ENCODE measurements at places on chromosomes 5 and 9. TPM values are rescaled to one million over a fixed set of nuclear protein-coding genes. Genes with fewer than 3 reads are reported as not detected.

Gene GCNT4
- total RNA-seq = 5.8 TPM

Gene GRM6
- total RNA-seq = not detected

Gene NDFIP1
- 69.9 TPM for total RNA-seq

Gene BAG1
- total RNA-seq = 28.9 TPM

Gene RUFY1
- 34.4 TPM for total RNA-seq

Gene ADAMTS13
- total RNA-seq = 0.94 TPM

Gene ZNF454
- total RNA-seq = not detected

Gene GARIN3
- not detected for total RNA-seq

Gene DIRAS2
- total RNA-seq = not detected

Gene PTGDS
- total RNA-seq = not detected

Gene C5orf34
- 4.4 TPM for total RNA-seq

Gene CTSV
- 0.27 TPM for total RNA-seq

GRCh38 chr5:10448754-10449360 lies 7.2 kb downstream of the ROPN1L start:
- no peak for DNase-seq

DNA sequence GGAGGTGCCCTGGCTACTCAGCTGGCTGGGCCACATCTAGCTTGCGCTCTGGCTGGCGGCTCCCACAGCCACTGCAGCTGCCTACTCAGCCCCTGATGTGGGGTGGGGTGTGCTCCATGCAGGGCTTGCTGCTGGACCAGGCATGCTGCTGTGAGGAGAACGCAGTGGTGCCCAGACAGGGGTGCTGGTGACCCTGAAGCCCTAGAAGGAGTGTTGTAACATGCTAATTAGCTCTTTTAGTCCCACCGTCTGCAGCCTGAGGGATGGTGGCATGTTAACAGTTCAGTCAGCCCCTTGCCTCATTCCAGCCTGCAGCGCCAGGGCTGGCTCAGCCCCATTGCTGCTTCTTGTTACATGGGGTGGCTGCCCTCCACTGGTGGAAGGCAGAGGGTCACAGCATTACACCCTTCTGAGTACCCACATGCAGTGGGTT lies 642.3 kb downstream of the DMRTA1 start:
- DNase-seq = no peak

- no peak for DNase-seq
Measured at GRCh38 chr9:70408393-70409040, 5.9 kb downstream of the KLF9 start.

GRCh38 chr9:109520475-109521132 lies 22.5 kb upstream of the PTPN3 start:
- peak; percentile 57 for DNase-seq

GRCh38 chr9:78613006-78613405 lies 316.1 kb downstream of the PSAT1 start:
- no peak for DNase-seq

GRCh38 chr5:113488645-113489184 lies 462 bp upstream of the MCC start:
- DNase-seq = no peak

GRCh38 chr5:31361234-31361633 lies 167.7 kb downstream of the CDH6 start:
- peak; percentile 77 for DNase-seq

DNA sequence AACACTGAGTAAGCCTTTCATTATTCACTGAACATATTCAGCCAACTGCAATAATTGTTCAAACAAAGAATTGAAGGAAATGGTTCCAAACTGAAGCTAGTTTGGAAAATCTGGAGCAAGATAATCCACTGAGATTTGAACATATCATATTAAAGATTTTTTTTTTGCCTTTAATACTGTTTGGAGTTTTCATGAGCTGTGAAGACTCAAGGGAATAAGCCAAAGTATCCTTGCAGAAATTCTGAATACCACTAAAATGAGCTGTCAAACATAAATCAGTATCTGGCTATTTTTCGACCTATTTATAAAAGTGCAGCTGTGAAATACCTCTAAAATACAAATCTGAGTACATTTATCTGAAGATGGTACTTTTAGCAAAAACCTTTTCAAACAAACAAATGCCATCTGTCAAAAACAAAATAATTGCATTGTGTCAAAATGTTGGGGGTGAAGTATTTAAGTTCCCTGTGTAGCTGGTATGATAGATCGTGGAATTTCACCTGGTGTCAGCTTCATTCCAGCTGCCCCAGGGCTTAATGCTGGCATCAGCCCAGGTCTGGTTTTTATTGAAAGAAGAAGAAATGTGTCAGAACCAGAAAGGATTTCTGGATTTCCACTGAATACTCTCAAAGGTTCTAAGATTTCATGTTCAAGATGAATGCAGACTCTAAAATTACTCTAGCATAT lies 149.0 kb upstream of the GRAMD2B start:
- DNase-seq = no peak

GRCh38 chr5:123647066-123647465 lies 135.1 kb downstream of the CSNK1G3 start:
- DNase-seq = no peak

DNA sequence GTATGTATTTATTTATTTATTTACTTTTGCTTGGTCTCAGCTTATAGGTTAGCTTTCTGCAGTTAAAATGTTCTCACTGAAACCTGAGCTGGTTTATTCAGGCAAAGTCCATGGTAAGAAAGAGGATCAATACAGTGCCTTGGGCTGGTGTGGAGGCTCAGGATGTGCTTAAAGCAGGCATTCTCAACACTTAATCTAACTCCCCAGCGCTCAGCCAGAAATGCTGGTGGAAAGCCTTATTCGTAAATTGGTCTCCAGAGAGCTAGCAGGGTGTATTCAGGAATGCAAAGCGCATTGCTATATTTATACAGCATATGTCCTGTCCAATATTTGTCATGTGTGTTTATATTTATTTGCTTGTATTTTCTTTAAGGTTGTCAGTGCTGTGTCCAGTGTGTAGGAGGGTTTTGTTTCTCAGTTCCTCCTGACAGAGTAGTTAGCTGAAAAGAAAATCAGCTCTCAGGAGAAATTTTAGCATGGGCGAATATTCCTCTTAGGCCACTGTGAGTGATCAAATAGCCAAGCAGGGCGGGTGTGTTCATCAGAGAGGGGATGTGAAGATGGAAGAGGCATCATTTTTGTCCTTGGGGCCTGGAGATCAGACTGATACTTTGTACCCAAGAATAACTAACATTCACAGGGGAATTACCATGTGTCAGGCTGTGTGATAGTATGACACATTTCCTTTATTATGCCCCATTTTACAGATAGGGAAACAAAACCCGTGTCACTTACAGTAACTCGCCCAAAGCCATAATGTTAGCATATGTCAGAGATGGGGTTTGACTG lies 65.8 kb downstream of the DOCK2 start:
- no peak for DNase-seq

DNA sequence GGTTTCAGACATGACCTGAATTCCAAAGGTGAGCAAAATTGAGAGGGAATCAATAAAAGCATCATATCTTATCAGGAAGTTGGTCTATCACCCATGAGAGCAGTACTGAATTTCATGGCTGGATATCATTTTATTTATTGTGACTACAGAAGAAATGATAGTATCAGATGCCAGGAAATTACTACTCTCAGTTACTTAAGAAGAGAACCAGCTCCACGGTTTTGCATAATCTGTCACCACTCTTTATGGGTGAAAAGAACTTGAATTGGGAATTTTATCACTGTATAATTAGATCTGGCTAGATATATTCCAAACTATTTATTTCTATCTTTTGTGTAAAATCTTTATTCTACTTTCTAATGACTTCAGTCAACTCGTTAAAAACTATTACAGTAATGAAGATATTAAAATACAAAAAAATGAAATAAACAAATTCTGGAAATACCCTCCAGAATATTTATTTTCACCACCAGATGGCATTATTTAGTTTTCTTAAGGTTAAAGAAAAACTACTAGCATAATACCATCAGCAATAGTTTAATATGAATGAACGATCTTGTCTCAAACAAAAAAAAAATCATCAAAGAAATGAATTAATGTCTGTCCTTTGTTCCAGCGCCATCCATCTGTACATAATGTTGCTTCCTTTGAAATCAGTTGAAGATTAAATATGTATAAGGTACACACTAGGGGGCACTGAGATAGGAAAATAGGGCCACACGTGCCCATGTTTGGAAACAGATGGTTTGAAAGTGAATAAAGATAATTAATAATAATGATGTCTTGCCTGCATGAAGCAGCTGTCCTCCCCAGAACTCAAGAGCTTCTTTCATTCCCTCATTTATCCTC lies 84.7 kb upstream of the SLCO6A1 start:
- DNase-seq = no peak

GRCh38 chr5:134101686-134102439 lies 12.6 kb upstream of the TCF7 start:
- no peak for DNase-seq

GRCh38 chr9:117278471-117279035 lies 136.3 kb downstream of the ASTN2 start:
- no peak for DNase-seq

- DNase-seq = no peak
Measured at GRCh38 chr5:150077060-150077459, 9.3 kb downstream of the CSF1R start.

- no peak for DNase-seq
Measured at GRCh38 chr5:149410721-149411432, 31.8 kb upstream of the IL17B start.

DNA sequence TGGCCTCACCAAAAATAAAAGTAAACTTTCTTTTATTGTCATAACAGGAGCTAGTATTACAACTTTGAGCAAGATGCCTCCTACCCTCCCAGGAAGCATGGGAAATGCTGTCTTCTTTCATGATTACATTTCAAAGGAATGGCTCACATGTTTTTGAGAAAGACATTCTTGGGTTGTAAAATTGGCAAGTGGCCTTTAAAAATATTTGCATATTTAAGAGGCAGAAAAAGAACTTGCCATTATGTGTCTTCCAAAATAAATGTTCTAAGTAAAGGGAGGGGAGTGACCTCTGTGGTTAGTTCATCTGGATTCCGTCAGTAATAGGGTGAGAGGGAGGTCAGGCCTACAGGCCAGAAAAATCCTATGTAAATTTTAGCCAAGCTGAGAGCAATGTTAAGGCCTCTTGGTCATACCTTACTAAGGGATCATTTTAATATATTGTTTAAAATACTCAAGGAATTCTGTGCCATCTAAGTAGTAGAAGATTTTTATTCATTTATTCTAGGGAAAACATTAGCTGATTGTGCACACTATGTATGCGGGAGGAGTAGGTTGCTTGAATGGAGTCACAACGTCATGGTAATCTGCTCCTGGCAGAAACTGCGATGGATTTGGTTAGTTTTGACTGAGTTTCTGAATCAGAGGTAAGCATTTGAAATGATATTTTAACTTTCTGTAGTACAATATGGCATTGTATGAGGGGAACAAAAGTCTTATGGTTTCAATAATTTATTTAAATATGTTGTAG lies 1485.7 kb upstream of the CDH9 start:
- no peak for DNase-seq

- DNase-seq = no peak
Measured at GRCh38 chr5:141871870-141872269, 6.3 kb downstream of the PCDH1 start.

GRCh38 chr5:74198156-74198555 lies 442.4 kb downstream of the ENC1 start:
- DNase-seq = no peak

GRCh38 chr5:43631182-43631910 lies 28.4 kb downstream of the NNT start:
- DNase-seq = peak; percentile 84

GRCh38 chr5:17406423-17406838 lies 91.6 kb upstream of the TAF11L2 start:
- no peak for DNase-seq

- no peak for DNase-seq
Measured at GRCh38 chr5:73365990-73366667, 82.4 kb downstream of the FOXD1 start.

DNA sequence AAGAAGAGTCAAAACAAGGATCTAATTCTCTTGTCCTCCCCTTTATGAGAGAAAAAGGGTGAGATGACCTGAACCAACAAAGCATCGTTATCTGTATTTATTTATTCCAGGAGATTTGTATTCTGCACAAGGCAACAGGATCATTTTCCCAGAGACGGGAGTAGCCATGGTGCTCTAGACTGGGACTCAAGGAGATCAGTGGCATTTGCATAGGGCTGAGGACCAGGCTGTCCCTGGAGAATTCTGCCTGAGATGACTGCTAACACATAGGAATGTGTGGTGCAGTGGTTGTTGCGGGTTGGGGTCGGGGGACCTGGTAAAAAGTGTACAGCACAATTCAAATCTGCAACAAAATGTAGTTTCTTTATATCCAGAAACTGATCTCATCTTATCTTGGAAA lies 22.3 kb upstream of the ZNF474 start:
- no peak for DNase-seq

DNA sequence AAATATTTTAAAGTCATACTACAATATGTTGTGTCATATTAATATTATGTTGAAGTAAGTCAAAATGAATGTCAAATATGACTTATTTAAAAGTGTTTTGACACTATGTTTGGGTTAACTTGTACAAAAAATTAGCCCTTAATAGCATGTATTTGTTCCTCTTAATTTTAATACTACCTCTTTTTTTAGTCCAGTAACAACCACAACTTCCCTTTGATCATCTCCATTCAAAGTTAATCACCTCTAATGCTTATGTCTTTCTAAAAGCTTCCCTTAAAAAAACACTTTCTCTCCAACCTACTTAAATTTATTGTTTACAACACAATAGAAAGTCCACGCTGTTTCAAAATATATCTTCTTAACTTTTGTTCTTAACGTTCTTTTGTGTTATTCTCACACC lies 9.6 kb downstream of the SLCO4C1 start:
- DNase-seq = no peak

DNA sequence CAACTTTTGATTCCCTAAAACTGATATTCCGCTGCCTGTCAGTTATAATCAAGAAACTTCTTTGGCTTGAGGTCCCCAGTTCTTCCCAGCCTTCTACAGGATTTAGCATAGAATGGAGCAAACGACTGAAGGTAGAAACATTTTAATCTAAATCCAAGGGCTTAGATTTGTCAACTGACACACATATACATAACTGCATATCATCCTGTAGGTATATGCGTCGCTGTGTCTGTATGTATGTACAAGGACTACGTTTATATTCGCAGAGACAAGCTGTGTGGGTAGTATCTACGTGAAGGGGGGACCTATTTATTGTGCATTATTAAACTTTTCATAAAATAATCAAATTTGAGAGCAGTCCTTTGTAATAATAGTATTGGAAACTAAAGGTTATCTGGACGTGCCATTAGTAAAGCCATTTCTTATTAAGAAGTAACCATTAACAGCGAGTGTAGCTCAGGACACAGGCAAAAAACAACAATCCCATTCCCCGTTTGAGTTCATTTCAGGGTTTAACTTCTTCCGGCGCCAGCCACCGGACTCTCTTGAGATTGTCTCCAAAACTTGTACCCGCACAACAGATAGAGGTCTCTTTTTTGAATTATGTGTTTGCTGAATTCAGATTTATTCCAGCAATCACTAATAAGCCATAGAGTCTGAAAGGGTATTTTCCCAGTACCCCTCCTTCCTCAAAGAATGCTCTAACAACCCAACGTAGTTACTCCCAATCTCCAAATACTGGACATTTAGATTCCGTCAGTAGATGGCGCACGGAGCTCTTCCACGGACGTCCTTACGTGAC lies 2.1 kb upstream of the MLLT3 start:
- peak; percentile 50 for DNase-seq

- DNase-seq = no peak
Measured at GRCh38 chr9:132597073-132597775, 14.8 kb downstream of the BARHL1 start.

GRCh38 chr5:135265497-135266302 lies 133.3 kb downstream of the MACROH2A1 start:
- DNase-seq = no peak

Measured in HFFc6 (cell line).